ENCODE measurements at places on chromosomes 3 and 15.

GRCh38 chr15:61479613-61480012, 250.5 kb upstream of the RORA start:
- DNase-seq, result no peak

- DNase-seq, result no peak
Measured at GRCh38 chr3:11371747-11372146, 99.5 kb downstream of the ATG7 start.

DNA sequence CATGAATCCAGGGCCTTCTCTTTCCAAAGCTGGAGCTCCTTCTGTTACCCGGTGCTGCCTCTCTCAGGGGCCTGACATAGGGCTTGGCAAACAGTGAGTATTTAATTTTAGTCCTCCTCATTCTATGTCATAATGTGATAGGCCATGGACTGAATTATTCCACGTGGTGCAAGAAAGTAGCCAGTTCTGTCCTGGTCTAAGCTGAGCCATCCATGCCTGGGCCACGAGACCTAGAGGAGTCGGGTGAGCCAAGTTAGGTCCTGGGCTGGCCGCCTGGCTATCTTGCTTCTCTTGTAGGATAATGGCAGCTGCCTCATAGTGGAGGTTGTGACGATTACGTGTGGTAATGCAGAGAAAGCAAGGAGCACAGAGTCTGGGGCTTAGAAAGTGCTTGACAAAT, 170.6 kb downstream of the FAM43A start:
- no peak for DNase-seq

GRCh38 chr3:127458696-127459604, 131.6 kb downstream of the TPRA1 start:
- no peak for DNase-seq

DNA sequence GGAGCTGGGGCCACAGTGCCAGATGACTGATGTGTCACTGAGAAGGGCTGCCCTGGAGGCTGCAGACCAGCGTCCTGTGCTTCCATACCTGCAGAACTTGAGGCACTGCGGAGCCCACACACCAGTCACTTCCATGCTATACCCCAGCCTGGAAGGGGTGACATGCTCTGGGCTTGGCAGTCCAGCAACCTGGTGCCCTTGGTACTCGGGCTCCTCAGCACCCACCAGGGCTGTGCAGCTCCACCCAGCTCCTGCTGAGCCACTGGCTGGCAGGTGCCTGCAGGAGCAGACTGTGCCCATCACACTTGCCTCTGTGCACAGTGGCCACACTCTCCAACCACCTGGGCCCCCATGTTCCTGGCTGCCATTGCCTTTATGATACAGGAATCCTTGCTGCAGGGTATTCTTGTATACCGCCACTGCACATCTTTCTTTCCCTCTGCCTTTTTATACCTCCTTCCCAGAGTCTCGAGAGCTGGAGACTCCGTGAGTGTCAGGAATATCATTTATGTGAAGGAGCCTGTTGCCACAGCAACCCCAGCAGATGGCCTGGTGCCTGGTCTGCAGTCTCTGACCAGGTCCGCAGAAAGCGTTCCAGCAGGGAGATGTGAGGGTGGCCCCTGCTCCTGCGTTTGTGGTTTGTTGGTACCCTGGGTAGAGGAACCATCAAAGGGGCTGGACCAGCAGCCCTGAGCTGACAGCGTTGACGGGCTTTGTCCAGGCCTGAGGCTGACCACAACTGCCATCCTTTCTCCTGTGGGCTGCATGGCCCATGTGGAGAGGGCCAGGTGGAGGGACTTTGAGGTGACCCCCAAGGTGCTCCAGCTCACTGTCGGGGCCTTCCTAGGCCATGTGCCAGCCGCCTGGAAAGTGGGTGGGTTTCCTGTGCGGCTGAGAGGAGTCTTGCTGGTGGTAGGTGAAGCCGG, 93.4 kb upstream of the PLXNA1 start:
- no peak for DNase-seq

- no peak for DNase-seq
Measured at GRCh38 chr3:132549890-132550578, 47.0 kb upstream of the ACKR4 start.

- no peak for DNase-seq
Measured at GRCh38 chr3:67655364-67656121, 1.1 kb upstream of the SUCLG2 start.

- no peak for DNase-seq
Measured at GRCh38 chr3:17355591-17355990, 386.8 kb downstream of the TBC1D5 start.

DNA sequence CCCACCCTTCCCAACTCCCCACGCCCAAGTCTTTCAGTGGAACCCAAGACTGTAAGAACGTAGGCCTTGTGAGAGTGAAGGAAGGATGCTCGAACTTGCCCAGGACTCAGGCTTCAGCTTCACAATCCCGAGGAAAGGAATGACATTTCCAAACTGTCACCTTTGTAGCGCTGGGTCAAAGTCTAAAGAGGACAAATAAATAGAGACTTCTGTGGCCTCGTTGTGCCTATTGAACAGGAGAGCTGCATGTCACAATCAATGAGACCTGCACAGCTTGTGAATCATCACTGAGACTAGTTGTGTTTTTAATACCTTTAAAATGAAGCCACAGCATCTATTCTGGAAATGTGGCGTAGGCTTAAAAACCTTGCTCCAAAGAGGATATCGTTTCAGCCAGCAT, 222.8 kb upstream of the ST8SIA2 start:
- no peak for DNase-seq

GRCh38 chr3:173354124-173354523, 43.4 kb upstream of the NLGN1 start:
- no peak for DNase-seq

- DNase-seq, result no peak
Measured at GRCh38 chr3:5023777-5024346, 44.6 kb downstream of the BHLHE40 start.

- peak; percentile 16 for DNase-seq
Measured at GRCh38 chr3:159189994-159190669, 388.3 kb downstream of the MFSD1 start.

DNA sequence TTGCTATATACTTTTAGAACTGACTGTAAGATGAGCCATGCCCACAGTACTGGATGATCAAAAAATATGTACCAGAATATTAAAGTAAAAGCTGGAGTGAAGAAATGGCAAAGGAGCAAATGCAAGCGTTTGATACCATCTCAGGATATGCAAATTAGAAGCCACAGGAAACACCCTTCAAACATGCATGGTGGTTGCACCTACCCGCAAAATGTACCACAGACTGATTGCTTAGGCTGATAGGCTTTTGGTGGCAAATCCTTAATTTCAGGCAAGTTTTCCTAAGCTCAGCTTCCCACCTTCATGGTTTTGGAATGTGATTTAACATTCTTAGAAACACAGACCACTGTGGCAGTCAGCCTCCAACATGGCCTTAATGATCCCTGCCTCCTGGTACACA, 149.0 kb downstream of the PDZRN3 start:
- DNase-seq, result no peak

- no peak for DNase-seq
Measured at GRCh38 chr15:88644741-88645140, 5.9 kb downstream of the ISG20 start.

GRCh38 chr15:74203914-74204431, 1.4 kb upstream of the STRA6 start:
- DNase-seq, result no peak

GRCh38 chr3:108940568-108941263, 13.0 kb downstream of the GUCA1C start:
- DNase-seq, result no peak

GRCh38 chr15:51060030-51060673, 34.6 kb downstream of the TNFAIP8L3 start:
- no peak for DNase-seq

- no peak for DNase-seq
Measured at GRCh38 chr15:87703327-87704111, 553.0 kb downstream of the NTRK3 start.

- no peak for DNase-seq
Measured at GRCh38 chr3:47863391-47864128, 60.6 kb downstream of the DHX30 start.

DNA sequence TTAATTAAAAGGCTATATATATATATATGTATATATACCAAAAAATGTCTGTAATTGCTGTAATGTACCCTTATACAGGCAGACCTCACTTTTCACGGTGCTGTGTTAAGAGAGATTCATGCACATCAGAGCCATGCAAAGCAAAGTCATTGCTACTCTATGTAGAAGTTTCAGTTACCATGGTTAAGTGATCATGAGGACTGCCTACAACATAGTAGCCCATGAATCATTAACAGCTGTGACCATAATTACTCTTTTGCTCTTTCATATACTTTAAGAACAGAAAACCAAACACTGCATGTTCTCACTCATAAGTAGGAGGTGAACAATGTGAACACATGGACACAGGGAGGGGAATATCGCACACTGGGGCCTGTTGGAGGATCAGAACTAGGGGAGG, 225.3 kb upstream of the EPHA3 start:
- no peak for DNase-seq

GRCh38 chr15:70447521-70447920, 315.8 kb downstream of the UACA start:
- no peak for DNase-seq

GRCh38 chr3:31485196-31485595, 47.5 kb upstream of the STT3B start:
- no peak for DNase-seq

- DNase-seq, result no peak
Measured at GRCh38 chr15:97961067-97961954, 808 bp downstream of the ARRDC4 start.

DNA sequence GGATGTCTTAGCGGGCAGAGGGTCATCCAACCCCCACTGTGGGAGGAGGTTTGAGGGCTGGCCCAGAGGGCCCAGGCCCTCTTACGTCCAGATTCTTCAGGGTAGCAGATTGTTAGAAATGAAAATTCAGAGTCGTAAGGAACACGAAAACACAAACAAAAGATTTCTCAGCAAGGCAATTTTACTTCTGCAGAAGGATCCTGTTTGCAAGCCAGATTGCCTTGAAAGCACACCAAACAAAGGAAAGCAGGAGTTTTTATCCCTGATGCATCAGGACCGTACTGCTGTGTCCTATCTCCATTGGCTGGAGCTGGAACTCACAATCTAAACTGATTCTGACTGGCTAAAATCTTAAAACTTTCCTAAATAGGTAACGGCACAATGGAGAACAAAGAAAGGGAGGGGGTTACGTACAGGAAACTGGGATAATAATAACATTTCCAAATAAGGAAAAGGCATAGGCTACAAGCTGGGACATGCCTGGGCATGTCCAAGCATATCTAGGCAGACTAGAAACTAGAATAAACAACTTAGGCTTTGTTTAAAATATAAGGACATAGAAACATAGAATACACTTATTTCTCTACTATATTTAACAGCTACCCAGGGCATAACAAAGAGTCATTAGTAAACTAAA, 97.3 kb upstream of the C2CD4B start:
- no peak for DNase-seq

DNA sequence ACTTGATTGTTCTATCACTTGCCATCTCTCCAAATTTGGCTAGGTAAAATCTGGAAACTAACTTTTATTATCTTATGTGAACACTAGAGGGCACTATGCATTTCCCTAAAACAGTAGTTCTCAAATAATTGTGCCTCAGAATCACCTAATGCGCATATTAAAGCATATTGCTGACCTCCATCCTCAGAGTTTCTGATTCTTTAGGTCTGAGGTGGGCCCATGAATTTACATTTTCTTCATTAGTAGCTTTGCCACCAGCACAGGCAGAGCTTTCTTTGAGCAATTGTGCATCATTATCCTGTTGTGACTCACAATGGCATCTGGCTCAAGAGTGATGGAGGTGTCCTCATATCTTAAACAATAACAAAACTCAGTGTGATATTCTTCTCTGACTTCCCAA, 17.5 kb upstream of the BCHE start:
- no peak for DNase-seq
